ENCODE measurements at places on chromosomes 3 and 15.

- peak; percentile 100 for DNase-seq
Observed at GRCh38 chr3:143443851-143444331, 324.3 kb downstream of the CHST2 start.

DNA sequence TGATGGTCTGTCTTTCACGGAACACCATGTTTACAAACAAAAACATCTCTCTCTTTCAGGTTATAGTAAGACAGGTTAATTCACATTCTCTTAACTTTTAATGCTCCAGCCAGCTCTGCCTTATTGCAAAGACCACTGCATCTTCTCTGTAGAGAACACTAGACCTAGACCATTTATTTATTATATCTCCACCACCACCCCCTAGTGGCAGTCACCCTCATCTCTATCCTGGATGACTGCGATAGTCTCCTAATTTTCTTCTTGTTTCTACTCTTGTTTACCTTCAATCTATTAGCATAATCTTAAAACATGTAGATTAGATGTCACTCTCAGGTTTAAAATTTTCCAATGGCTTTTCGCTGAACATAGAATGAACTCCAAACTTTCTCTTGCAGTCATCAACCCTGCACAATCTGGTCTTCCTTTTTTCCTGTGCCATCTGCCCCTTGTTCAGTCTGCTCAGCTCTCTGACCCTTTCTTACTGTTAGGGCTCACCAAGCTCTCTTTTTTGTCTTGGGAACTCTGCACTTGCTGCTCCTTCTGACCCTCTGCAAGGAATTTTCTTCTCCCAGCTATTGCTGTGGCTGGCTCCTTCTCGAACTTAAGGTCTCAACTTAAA is 155.6 kb downstream of the SQOR start:
- DNase-seq: peak; percentile 26

- peak; percentile 84 for DNase-seq
Observed at GRCh38 chr15:34084086-34084485, 17.6 kb downstream of the EMC7 start.

DNA sequence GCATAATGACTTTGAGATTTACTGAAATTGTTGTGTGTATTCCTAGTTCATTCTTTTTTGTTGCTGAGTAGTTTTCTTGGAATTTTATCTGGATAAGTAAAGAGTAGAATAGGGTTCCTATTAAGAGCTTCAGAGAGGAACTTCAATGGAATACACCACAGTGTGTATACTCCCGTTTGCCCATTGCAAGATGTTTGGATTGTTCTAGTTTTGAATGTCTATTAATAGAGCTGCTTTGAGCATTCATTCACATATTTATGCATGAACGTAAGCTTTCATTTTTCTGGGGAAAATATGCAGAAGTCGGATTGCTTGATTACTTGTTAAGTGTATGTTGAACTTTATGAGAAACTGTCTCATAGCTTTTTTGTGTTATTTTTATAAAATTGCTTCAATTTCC is 580.5 kb downstream of the OTOL1 start:
- DNase-seq: no peak

- DNase-seq: no peak
Observed at GRCh38 chr3:169105561-169105960, 558.0 kb downstream of the MECOM start.

GRCh38 chr3:123054109-123054778 is 12.6 kb upstream of the PDIA5 start:
- no peak for DNase-seq

DNA sequence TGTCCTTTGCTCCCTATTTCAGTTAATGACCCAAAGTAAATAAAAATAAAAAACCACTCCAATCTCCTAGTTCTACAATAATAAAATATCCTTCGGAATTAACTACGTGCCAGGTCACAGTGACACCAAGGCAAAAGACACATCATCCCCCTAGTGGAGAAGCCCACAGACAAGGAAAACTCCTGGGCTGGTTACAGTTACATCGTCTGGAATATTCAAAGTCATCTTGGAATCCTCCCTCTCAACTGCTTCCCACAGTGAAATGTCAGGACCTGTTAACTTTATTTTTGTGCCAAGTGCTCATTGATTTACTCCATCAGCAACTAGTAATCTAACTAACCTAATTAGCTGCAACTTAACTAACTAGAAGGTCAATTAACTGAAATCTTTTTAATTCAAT is 349.3 kb downstream of the MAGI1 start:
- no peak for DNase-seq

DNA sequence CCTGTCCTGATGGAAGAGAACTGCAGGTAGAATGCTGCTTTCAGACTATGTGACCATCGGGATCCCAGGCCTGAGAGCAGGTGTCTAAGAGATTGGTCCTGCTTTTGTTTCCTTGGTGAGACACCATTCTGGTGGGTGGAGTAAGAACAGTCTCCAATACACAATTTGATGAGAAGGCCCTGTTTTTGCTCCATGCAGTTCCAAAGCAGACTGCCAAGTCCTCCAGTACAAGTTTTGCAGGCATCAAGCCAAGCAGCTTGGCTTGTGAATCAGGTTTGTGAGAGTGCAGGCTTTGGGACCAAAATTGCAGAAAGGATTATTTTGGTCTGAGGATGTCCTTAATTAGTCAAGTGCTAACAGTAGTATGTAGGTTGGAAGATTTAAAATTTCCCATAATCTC is 381.6 kb downstream of the FOXP1 start:
- peak; percentile 76 for DNase-seq

- DNase-seq: peak; percentile 92
Observed at GRCh38 chr3:188266562-188267274, 112.8 kb downstream of the LPP start.

GRCh38 chr3:46440531-46441294 is 24.0 kb downstream of the LTF start:
- DNase-seq: no peak

DNA sequence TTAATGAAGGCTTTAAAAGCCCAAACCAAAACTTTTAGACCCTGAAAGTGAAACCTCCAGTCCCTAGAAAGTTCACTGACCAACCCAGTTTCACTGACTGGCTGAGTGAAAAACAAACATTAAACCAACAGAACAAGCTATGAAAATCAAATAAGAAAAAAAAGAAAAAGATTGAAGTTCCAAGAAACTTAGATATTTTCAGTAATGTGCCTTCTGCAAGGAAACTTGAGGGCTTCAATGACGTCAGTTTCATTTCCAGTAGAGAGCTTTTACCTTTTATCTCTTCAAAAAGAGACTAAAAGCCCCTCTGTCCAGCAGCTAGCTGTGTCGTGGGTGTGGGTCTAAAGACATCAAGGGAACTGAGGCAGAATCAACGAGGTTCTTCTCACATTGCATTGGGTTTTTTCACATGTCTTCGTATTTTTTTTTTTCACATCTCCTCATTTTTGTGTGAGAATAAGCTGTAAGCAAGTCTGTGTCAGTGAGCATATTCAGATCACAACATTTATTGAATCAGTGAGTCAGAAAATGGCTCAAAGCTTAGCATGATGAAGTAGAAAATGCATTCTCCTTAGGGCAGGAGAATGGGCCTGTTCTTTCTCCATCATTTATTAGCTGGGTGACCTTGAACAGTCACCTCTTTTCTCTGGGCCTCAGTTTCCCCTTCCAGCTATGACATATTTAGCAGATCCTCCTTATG is 54.8 kb upstream of the BCL6 start:
- no peak for DNase-seq

DNA sequence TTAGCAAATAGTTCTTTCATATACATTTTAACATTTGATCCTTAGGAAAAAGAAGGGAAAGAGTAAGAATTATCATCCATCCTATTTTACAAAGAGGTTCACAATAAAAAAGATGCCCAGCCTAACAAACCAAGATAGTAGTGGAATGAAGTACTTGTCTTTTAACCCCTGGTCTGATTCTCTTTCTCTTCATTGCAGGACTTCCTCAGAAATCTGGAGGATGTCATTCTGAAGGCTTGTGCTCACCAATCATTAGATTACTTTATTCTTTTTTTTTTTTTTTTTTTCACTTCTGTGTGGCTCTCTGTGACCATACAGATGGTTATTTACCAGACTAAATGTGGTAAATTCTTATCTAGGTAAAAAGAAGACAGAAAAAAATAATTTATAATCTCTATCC is 7.0 kb downstream of the HDGFL3 start:
- no peak for DNase-seq

DNA sequence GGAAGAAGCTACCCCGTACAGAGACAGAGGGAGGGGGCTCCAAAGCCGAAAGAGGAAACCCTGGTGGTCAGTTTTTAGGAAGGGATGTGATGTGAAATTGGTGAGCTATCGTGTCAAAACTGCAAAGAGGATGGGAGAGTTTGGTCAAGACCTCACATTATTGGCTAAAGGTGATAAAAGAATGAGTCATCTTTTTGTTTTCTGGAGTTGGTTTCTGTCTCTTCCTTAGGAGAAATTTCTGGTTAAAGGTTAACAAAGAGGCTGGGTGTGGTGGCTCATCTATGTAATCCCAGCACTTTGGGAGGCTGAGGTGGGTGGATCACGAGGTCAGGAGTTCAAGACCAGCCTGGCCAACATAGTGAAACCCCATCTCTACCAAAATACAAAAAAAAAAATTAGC is 217.8 kb upstream of the CBLB start:
- peak; percentile 41 for DNase-seq

- no peak for DNase-seq
Observed at GRCh38 chr3:48798998-48799397, 48.7 kb downstream of the PRKAR2A start.

DNA sequence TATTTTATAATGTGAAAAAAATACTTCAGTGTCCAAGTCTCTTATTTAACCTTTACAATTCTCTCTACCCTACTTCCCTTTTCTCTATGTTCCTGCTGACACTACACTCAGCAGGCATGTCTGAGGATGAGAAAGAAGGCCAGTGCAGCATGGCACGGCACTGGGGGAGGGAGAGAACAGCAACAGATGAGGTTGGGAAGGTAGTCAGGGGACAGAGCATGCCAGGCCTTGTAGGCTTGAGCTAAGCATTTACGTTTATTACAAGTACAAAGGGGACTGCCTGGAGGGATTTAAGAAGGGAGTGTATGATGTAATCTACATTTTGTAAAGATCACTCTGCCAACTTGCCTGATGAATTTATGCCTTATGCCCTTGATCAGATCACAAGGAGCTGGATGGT is 117.3 kb upstream of the WNT5A start:
- DNase-seq: no peak

- no peak for DNase-seq
Observed at GRCh38 chr3:85605066-85605465, 646.3 kb downstream of the CADM2 start.

- DNase-seq: no peak
Observed at GRCh38 chr15:101647251-101647650, 4.9 kb downstream of the TM2D3 start.

DNA sequence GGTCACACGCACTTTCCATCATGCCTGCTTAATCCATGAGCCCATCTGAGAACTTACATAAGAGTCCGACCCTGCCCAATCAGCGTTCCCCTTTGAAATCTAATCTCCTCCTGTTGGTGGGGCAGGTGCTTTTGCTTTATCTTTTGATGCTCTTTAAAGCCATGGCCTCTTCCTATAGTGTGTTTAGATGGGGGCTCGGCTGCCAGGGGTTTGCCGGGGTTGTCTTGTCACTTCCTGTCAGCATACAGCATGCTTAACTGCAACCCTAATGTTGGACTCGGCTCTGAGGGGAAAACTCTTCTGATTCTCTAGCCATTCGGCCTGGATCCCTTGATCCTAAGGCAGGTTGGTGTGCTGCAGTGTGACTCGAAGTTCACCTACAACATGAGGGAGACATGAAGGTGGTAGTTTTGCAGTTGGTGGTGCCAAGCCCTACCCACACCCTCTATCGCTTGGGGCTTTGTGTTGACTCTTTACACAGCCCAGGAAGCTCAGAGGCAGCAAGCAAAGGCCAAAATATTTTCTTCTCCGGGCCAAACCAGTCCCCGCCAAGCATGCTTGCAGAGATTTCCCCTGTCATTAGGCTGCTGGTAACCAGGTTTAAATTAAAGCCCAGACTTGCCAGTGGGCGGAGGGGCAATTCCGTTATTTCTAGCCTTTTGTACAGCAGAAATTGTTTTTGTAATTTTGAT is 218.7 kb downstream of the FEZF2 start:
- DNase-seq: no peak

GRCh38 chr3:172542999-172543398 is 19.8 kb upstream of the TNFSF10 start:
- no peak for DNase-seq

DNA sequence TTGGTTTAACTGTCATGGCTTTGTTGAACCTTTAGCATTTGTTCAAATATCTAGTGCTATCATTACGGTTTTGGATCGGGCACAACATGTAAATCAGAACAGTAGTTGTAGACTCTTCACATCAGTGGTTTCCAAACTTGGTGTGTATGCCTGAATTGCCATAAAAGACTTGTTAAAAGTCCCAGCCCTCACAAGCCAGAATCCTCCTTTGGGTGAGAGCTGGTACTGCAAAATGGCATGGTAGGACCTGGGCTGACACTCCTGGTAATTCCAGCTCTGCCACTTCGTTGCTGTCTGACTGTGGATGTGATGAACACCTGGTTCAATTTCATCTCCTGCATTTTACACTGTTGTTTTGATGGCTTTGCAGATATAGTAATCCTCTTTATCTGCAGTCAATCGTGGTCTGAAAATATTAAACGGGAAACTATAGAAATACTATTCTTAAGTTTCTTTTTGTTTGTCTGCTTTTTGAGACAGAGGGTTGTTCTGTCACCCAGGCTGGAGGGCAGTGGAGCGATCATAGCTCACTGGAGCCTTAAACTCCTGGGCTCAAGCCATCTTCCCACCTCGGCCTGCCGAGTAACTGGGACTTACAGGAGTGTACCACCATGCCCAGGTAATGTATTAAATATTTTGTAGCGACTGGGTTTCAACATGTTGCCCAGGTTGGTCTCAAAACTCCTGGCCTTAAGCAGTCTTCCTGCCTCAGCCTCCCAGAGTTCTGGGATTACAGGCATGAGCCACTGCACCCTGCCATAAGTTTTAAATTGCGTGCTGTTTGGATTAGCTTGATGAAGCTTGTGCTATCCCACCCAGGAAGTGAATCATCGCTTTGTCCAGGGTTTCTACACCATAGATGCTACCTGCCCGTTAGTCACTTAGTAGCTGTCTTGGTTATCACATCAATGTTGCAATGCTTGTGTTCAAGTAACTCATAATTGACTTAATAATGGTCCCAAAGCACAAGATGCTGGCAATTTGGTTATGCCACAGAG is 61.6 kb downstream of the RAB7A start:
- DNase-seq: peak; percentile 83

- no peak for DNase-seq
Observed at GRCh38 chr15:65632780-65633375, 11.1 kb downstream of the SLC24A1 start.

GRCh38 chr3:196081834-196082618 is at the start of gene TFRC:
TSS of gene TFRC (minus strand) at chr3:196082090. CDS start at chr3:196077099, 4,991 bp downstream.
- DNase-seq: peak; percentile 84

- no peak for DNase-seq
Observed at GRCh38 chr3:173092038-173092437, 49.0 kb downstream of the SPATA16 start.

- no peak for DNase-seq
Observed at GRCh38 chr3:49470714-49471420, 800 bp downstream of the DAG1 start.

Measured in fibroblast of mammary gland (primary cell).